KBM-7 (cell line): ENCODE measurements at places on chromosomes 2 and 18.

GRCh38 chr2:200021449-200022114 lies 66.2 kb downstream of the MAIP1 start:
- DNase-seq = no peak

DNA sequence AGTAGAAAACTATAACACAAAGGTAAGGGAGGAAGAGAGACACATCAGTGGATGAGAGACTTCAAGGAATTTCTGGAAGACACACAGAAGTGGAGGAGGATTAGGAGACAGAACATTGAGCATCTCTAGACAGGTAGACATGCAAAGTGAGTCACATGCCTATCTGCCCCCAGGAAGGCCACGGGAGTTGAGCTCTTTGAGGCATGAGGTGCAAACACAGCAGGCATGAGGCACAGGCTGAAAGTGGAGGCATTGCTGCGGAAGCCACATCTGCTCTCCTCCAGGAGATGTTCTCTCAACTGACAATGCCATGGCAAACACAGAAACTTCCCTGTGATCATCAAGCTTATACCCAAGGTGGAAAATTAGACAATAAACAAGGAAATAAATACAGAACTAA lies 481.6 kb upstream of the MYT1L start:
- DNase-seq = no peak

GRCh38 chr18:46712406-46712805 lies 44.4 kb downstream of the ST8SIA5 start:
- no peak for DNase-seq

DNA sequence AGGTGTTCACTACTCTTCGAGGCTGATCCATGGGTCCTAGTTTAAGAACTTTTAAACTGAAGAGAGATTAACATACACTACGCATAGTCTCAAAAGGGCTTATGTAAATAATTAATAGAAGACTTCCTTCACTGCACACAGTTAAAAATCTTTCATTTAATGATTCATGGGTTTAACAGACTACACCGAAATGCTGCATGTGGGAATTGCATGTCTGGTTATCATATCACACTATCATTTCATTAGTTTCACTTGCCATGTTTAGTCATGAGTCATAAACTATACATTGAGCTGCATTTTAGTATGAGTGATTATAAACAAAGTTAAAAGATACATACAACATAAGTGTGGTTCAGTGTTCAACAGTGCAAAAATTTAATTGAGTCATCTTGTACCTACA lies 31.2 kb downstream of the GLS start:
- DNase-seq = no peak

GRCh38 chr2:151098841-151099240 lies 162.8 kb downstream of the RBM43 start:
- DNase-seq = no peak

DNA sequence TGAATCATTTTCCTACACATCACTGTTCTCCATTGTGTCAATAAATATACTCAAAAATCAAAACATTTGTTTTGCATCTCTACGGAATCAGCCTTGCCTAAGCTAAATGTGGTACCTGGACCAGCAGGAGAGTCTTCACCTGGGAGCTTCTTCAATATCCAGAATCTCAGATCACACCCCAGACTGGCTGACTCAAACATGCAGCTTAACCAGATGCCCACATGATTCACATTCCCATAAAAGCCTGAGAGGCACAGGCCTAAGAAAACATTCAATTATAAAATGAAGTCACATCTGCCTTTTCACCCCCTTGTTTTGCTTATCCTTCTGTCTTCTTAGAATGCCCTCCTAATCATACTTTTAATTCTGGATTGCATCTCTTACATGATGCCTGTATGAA lies 1045.5 kb upstream of the NXPH2 start:
- DNase-seq = no peak

DNA sequence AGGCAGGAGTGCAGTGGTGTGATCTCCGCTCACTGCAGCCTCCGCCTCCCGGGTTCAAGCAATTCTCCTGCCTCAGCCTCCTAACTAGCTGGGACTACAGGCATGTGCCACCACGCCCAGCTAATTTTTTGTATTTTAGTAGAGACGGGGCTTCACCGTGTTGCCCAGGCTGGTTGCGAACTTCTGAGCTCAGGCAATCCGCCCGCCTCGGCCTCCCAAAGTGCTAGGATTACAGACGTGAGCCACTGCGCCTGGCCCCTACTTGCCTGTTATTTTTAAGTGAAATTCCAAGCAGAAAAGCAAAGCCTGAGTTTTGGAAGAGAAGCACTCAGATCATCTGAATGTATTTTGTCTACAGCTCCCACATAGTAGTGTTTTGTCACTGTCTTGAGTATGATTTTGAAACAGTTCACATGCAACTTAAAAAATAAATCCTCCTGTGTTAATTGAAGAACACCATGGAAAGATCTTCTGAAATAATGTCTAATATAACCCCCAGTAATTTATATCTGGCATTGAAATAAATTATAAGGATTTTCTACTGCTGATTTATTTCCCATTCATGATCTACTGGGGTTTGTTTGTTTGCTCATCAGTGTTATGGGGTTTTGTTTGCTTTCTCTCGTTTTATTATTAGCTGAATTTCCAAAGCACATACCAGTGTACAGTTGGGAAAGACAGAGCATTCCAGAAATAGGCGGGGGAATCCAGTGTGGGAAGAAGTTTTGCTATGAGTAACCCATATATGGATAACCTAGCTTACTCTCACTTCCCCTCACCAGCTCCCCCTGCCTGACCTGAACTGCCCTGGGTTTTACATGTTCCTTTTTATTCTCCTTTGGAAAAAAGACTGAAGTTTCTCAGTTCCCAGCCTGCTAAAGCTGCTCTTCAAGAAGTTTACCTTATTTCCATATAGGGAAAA lies 80.1 kb upstream of the MAP3K20 start:
- DNase-seq = peak; percentile 16

DNA sequence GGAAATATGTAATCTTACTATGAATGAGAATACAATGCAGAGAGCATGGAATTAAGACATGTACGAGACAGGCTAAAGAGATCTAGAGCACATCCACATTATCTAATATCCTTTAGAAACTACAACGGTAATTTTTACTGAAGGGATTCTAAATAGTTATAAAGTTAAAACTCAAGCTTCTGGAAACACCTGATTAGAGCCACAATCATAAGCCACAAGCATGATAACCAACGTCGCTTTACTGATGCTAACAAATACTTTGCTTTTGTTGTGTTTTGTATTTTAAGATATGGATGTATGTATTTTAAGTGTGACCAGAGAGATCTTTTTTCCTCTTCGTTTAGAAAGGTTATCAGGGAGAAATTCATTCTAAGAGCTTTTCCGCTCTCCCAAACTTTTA lies 44.0 kb upstream of the STK17B start:
- no peak for DNase-seq

GRCh38 chr2:221517696-221518151 lies 54.4 kb downstream of the EPHA4 start:
- peak; percentile 19 for DNase-seq
